ENCODE measurements at places on chromosomes 5 and 9. TPM values are rescaled to one million over a fixed set of nuclear protein-coding genes. Genes with fewer than 3 reads are reported as not detected.

FGD3 gene
- total RNA-seq = 2.4 TPM

ENTR1 gene
- total RNA-seq = 33.4 TPM

ENHO gene
- total RNA-seq = 1.5 TPM

GKAP1 gene
- 6.5 TPM for total RNA-seq

Data from right lobe of liver (tissue), 6 donors.